ENCODE measurements at places on chromosomes 2 and 18. TPM values are rescaled to one million over a fixed set of nuclear protein-coding genes. Genes with fewer than 3 reads are reported as not detected.

Gene LIMS1
- total RNA-seq, result 119 TPM

Gene SSB
- 83.2 TPM for total RNA-seq

Gene SNED1
- total RNA-seq, result 8.3 TPM

Gene CIB4
- not detected for total RNA-seq

Gene RGPD3
- total RNA-seq, result 0.77 TPM

Gene ZBTB7C
- 10.6 TPM for total RNA-seq

Gene DSC1
- total RNA-seq, result not detected

Gene ZNF521
- 9.9 TPM for total RNA-seq

Gene IL1R1
- total RNA-seq, result 77.5 TPM

Gene DNAJC5G
- total RNA-seq, result not detected

Gene CHRND
- total RNA-seq, result not detected

Gene ZNF2
- 3.1 TPM for total RNA-seq

Gene CD207
- not detected for total RNA-seq

Gene FAP
- total RNA-seq, result 4.6 TPM

Gene EGR4
- total RNA-seq, result not detected

Gene WDFY1
- 45.5 TPM for total RNA-seq

Gene HOXD10
- total RNA-seq, result 0.52 TPM

Gene UPP2
- not detected for total RNA-seq

Gene LGALSL
- total RNA-seq, result 18.1 TPM

Gene RABL2A
- total RNA-seq, result 12.3 TPM
